Right atrium auricular region (tissue), 2 donors: ENCODE measurements at places on chromosomes 1 and 21. TPM values are rescaled to one million over a fixed set of nuclear protein-coding genes. Genes with fewer than 3 reads are reported as not detected.

Gene SLC35E2B
- 18.4 TPM for total RNA-seq

Gene TRIM67
- not detected for total RNA-seq

Gene AVPR1B
- not detected for total RNA-seq

GRCh38 chr1:221414772-221415539 is 326.9 kb downstream of the DUSP10 start:
- no peak overlapping the region for H3K4me3 ChIP-seq
- H3K27me3 ChIP-seq: no peaks in the 10 kb centered on the region
- no peak for DNase-seq
- H3K36me3 ChIP-seq: no peaks in the 10 kb centered on the region
- H3K4me1 ChIP-seq: no peaks in the 10 kb centered on the region

- H3K4me3 ChIP-seq: no peak overlapping the region
- DNase-seq: no peak
- no peaks in the 10 kb centered on the region for H3K27me3 ChIP-seq
Measured at GRCh38 chr21:28181730-28182129, 810.9 kb downstream of the LTN1 start.

DNA sequence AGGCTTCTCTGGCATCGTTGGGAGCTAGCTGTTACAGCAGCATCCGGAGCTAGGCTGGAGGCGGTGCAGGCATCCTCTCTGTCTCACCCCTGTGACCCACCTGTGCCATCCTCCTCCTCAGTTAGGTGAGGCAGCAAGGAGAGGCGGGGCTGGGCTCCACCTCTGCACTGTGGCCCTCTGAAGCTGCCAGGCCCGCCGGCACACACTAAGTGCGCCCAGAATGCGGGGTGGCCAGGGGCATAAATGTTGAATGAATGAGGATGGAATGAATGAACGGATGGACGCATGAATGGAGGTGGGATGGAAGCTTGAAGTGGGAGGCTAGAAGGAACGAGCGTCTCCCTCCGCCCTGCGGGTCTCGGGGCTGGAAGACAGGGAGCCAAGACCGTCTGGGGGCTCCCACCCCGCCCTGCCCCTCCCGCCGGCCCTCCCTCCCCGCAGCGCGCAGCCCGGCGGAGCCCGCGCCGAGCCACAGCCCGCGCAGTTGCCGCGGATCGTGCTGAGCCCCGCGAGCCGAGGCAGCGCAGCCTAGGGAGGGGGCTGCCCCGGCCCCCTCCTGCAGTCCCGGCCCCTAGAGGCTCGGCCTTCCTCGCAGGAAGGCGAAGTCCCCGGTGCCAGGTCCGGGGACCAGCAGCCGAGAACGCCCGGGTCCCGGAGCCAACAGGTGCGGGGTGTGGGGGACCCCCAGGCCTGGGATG is at the start of gene HCRTR1:
TSS of gene HCRTR1 (plus strand) at position 472 of the 698 bp plus-strand sequence. CDS start 1,504 bp downstream, outside the sequence.
- peaks cover 28% of the 10 kb centered on the region for H3K4me1 ChIP-seq
- H3K36me3 ChIP-seq: no peaks in the 10 kb centered on the region
- DNase-seq: no peak
- peak within 1 kb of the TSS; percentile 65 for H3K4me3 ChIP-seq
- peaks cover 2% of the 10 kb centered on the region for H3K27me3 ChIP-seq

DNA sequence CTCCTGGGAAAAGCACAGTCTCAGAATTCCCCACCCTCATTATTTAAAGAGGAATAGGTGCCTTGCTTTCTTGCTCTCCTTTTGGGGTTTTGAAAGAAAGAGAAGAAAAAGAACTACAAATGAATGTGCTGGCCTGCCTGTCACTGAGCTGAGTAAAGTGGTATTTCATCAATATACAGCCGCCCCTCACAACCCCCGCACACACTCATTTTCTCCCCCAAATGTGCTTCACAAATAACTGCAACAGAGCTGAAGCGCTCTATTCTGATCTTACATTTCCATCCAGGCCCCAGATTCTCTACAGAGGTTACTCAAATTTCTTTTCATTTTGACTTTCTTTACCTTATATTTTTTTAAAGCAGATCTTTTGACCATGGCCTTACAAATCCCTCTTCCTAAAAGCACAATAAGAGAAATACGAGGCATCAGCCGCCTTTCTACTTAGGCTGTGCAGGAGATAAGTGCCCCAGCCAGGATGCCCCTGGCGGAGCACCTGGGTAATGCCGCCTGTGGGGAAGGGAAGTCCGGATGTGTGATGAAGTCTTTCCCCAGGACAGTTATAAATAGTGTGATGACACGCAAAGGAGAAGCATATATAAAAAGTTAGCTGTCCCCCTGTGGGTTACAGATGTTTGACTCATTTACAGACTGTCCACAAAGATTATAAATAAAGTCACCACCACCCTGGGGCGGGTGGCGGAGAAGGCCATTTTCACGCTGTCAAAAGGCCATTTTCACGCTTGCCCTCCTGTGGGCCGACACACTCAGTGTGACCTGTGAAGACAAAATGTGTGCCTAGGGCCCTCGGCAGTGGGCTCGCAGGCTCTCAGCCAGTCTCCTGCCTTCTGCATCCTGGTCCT is 6.5 kb downstream of the KCNN3 start:
- H3K4me1 ChIP-seq: no peaks in the 10 kb centered on the region
- H3K4me3 ChIP-seq: no peak overlapping the region
- H3K27me3 ChIP-seq: no peaks in the 10 kb centered on the region
- H3K36me3 ChIP-seq: no peaks in the 10 kb centered on the region
- no peak for DNase-seq

DNA sequence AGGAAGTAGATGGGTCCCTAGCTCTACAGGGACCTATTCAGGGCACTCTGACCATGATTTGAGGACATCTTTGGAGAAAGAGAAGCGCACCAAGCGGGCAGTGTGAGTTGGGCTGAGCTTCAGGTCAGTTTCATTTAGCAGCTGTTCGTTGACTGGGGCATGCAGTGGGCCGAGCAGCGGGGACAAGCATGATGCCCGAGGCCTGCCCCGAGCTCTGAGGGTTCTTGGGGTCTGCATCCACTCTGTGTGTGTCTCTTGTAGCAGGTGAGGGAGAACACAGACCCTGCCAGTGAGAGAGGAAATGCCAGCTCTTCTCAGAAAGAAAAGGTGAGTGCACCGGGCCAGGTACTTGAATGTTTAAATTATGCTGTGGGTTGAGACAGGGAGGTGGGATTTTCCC is 5.4 kb downstream of the THAP3 start:
- no peaks in the 10 kb centered on the region for H3K27me3 ChIP-seq
- DNase-seq: no peak
- H3K4me3 ChIP-seq: no peak overlapping the region
- peaks cover 16% of the 10 kb centered on the region for H3K4me1 ChIP-seq
- H3K27ac ChIP-seq: no peak overlapping the region

DNA sequence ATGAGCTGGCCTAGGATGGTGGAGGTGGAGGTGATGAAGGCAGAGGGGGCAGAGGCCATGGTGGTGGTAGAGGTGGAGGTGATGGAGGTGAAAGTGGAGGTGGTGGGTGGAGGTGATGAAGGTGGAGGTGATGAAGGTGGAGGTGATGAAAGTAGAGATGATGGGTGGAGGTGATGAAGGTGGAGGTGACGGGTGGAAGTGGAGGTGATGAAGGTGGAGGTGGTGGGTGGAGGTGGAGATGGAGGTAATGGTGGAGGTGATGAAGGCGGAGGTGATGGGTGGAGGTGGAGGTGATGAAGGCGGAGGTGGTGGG is 19.7 kb upstream of the NPHP4 start:
- H3K36me3 ChIP-seq: no peaks in the 10 kb centered on the region
- no peak overlapping the region for H3K27ac ChIP-seq
- no peaks in the 10 kb centered on the region for H3K27me3 ChIP-seq
- DNase-seq: no peak
- H3K4me1 ChIP-seq: no peaks in the 10 kb centered on the region

GRCh38 chr1:87935130-87935529 is 606.5 kb downstream of the LMO4 start:
- no peaks in the 10 kb centered on the region for H3K36me3 ChIP-seq
- H3K27ac ChIP-seq: no peak overlapping the region
- H3K4me3 ChIP-seq: no peak overlapping the region
- no peak for DNase-seq
- H3K4me1 ChIP-seq: no peaks in the 10 kb centered on the region

DNA sequence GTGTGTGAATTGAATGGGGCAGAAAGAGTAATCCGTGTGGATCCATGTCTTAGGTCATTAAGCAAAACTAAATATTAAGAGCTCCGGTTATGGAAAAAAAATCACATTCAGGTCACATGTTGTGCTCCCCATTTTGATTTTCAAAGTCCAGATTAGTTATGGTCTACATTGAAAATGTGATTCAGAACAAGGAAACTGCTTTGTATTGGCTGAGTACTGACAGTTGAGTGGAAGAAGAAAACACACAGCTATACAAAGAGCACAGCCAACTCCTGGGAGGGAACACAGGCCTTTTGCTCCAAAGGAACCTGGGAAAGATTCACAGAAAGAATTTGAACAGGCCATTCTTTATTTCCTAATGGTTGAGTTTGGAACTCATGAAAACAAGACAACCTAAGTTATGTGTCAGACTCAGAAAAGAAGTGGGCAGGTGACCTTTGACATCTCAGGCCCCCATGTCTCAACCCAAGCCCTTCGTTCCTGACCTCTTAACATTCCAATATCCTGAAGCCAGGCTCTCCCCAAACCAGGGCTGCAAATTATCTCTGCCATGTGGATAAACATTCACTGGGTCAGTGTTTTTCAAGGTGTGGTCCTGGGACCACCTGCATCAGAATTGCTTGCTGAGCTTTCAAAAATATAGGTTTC is 159.3 kb upstream of the LMO4 start:
- H3K36me3 ChIP-seq: no peaks in the 10 kb centered on the region
- H3K27ac ChIP-seq: no peak overlapping the region
- DNase-seq: no peak
- H3K4me1 ChIP-seq: no peaks in the 10 kb centered on the region

DNA sequence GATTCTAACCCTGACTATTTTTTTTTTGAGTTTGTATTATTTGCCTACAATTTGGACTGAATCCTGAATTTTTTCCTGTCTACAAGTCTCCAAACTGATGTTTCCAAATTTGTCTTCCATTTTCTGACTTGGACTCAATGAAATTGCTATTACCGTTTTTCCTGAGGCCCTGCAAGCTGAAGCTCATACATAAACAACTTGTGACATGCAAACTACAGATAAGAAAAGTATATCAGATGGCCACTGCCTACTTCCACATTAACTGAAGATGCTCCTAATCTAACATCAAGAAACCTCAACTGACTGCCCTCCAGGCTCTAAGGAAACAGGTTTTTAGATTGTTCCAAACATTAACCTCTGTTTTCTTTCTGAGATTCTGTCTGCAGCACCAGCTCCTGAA is 51.1 kb upstream of the KLHDC7A start:
- H3K27ac ChIP-seq: no peak overlapping the region
- H3K36me3 ChIP-seq: no peaks in the 10 kb centered on the region
- no peak for DNase-seq
- no peak overlapping the region for H3K4me3 ChIP-seq

DNA sequence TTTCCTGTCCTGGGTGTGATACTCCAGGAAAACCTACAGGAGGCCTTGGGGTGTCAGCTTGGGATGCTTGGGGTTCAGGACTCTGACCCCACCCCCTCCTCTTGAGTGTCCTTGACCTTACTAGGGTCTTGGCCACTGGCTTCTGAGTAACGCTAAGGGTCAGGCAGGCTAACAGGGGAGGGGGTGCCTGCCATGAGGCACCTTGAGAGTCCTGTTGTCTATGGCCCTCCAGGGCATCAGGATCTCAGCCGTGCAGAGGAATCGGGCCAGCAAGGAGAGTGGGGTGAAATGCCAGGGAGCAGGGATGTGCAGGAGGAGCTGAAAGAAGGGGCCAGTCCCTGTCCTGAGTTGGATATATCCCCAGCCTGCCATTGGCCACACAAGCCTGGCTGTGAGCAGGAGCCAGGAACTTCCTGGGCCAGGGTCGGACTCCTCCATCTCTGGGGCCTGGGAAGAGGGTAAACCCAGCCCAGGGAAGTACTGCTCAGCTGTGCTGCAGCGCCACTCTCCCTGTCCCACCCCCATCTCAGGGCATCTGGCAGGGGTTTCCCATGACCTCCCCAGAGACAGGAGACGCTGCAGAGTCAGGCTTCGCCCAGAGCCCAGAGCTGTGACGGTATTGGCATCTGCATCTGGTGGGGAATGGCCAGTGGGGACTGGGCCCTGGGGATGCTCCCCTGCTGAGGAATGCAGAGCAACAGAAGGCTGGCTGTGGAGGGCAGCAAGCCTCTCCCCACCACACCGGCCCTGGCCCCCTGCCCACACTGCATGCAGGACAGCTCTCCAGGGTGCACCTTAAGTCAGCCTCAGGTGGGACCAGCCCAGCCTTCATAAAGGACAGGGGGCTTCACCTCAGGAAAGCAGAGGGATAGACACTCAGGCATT is 6.3 kb downstream of the KIF21B start:
- H3K27ac ChIP-seq: no peak overlapping the region
- no peaks in the 10 kb centered on the region for H3K36me3 ChIP-seq
- no peak overlapping the region for H3K4me3 ChIP-seq
- H3K4me1 ChIP-seq: no peaks in the 10 kb centered on the region
- no peaks in the 10 kb centered on the region for H3K27me3 ChIP-seq

DNA sequence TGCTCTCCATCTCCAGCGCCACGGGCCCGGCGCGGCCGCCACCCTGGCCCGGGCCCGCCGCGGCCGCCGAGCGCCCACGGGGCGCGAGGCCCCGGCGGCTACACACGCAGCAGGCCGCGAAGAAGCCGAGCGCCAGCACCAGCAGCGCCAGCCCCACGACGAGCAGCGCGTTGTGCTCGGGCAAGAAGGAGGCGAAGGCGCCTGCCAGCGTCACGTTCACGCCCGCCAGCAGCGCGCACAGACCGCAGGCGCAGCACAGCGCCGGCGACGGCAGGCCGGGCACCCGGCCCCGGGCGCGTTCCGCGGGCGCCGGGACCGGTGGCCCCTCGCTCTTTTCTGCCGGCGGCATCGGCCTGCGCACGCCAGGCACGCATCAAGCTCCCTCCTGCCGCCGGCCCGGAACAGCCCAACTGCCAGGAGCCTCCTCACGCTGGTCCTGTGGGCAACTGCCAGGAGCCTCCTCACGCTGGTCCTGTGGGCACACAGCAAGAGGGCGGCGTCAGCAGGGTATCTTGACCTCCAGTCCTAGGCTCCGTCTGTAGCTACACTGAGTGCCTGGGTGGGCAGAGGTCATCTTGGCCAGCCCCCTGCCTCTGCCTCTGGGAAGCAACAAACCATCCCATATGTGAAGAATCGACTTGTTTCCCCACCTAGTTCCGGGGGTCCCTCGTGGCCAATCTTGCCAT is 18.1 kb downstream of the KNCN start:
- H3K27ac ChIP-seq: no peak overlapping the region
- H3K27me3 ChIP-seq: no peaks in the 10 kb centered on the region
- DNase-seq: no peak
- no peaks in the 10 kb centered on the region for H3K4me1 ChIP-seq
- H3K4me3 ChIP-seq: peak overlapping the region; percentile 26

DNA sequence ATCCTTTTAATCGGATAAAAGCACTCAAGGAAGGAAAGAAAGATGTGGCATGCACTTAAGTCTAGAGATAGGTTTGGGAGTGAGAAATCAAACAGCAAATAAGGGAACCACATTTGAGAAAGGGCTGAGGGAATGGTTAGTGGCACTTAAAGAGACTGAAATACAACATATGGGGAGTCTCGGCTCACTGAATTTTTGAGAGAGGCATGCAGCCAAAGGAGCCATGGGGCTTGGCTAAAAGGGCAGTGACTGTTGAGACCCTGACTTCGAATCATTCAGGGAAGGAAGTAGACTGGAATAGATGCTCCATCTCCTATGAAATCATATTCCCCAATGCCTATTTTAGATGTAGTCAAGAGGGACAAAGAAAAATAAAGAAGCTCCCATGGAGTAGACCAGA is 58.3 kb upstream of the HAO2 start:
- no peak overlapping the region for H3K4me3 ChIP-seq
- H3K27me3 ChIP-seq: no peaks in the 10 kb centered on the region
- no peak for DNase-seq
